ENCODE measurements at places on chromosomes 7 and 10. TPM values are rescaled to one million over a fixed set of nuclear protein-coding genes. Genes with fewer than 3 reads are reported as not detected.

Gene MAT1A
- not detected for total RNA-seq

Gene UPK3B
- not detected for total RNA-seq

Gene ABCC2
- total RNA-seq = 0.47 TPM

Gene IFIT3
- 12.9 TPM for total RNA-seq

Gene ZC3HAV1L
- 7.5 TPM for total RNA-seq

Gene UNC5B
- 0.94 TPM for total RNA-seq

Gene ADRA2A
- 0.53 TPM for total RNA-seq

Gene CARD11
- 0.50 TPM for total RNA-seq

Gene SVIL
- 429 TPM for total RNA-seq

Gene MACC1
- not detected for total RNA-seq

Gene ACTR3C
- total RNA-seq = not detected
